ENCODE measurements at places on chromosomes 4 and X.
A peak's percentile ranks its signal among the peaks of the same experiment; 100 is the strongest.

DNA sequence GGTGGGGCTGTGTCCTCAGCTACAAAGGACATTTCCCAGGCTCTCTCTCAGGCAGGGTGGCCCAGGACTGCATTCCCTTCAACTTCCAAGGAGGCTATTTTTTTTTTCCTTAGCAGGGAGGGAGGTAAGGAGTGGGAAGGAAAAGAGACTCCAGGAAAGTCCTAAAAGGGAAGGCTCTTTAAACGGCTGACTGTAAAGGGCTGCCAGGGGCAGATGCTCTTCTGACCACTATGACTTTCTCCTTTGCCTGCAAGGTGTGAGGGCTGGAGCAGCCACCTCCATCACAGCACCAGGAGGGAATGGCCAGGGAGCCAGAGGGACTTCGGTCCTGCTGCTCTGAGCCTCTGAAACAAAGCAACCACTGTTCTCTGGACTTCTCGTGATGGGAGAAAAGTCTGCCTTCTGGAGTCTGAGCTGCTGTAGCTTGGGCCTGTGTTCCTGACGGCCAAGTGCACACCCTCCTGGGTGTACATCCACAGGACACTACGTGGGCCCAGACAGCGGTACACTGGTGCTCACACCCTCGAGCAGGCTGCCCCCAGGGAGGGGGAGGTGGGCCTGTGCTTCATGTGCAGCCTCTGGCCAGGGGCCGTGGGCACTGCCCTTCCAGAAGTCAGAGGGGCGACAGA, 17.9 kb downstream of the NAT8L start:
- no peak for DNase-seq

DNA sequence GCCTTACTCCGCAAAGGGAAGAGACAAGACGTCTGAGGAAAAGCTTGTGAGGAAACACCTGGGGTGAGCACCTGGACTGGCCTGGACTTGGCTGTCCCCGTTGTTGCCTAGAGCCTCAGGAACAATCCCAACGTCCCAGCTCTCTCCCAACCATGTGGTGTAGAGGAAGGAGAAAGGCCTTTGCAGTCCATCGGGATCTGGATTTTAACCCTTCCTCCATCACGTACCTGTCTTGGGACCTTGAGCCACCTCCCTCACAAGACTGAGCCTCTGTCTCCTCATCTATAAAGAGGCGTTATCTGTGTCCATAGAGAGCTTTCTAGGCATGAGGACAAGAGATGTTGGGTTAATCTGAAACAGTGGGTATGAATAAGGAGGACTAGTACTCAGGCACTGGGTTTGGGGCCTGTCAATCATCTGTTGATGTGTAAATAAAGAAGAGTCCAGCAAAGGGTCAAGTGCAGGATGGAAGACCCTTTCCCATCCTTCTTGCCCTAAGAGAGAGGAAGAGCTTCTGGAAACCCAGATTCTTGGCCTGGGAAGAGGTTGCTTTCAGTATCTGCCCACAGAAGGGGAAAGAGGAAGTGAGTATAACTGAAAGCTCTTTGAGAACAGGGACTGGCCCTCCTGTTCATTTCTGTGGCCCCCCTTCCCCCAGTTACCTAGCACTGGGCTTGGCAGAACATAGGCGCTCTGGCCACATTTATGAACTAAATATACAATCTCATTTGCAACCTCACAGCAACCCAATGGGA, 137.1 kb downstream of the PJA1 start:
- no peak for DNase-seq

DNA sequence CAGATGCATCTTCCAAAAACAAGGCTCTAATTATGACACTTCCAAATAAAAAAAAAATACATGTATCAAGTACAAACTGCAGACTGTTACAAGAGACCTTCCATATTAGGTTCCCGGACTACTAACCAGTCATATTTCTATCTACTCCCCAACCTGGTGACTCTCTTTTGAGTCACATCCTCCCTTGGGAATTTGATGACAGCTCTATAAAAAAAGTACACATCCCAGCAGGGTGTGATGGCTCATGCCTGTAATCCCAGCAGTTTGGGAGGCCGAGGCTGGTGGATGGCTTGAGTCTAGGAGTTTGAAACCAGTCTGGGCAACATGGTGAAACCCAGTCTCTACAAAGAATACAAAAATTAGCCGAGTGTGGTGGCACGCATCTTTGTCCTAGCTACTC, 14.9 kb downstream of the RPGR start:
- no peak for DNase-seq

DNA sequence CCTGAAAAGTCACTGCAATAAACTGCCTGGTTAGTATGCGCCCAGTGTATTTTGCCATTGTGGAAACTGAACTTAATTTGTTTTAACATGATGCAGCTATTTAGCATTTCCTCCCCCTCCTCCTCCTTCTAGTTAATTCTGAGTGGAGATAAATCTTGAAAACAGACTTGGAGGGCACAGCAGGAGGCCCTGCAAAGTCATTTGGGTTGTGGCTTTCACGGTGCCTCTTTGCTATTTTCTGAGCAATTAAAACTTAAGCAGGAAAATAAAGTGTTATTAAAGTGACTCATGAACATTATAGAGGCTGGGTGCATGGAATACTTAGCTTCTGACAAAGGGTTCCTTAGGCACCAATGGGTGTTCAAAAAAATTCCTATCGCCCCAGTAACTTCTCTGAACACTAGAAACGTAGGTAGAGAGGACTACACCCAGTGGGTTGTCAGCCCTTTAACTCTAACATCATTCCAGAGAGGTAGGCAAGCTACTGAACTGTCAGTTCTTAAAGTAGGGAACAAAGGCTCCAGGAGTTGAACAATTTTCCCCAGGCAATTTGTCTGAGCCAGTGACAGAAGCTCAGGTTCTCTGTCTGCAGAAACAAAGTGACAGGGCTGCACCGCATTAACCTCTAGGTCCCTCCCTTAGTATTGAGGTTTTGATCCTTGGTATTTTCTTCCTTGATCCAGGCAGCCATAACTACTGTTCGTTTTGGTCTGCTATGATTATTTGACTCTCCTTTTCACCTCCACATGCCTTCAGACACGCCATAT, 158.3 kb upstream of the KIT start:
- no peak for DNase-seq

DNA sequence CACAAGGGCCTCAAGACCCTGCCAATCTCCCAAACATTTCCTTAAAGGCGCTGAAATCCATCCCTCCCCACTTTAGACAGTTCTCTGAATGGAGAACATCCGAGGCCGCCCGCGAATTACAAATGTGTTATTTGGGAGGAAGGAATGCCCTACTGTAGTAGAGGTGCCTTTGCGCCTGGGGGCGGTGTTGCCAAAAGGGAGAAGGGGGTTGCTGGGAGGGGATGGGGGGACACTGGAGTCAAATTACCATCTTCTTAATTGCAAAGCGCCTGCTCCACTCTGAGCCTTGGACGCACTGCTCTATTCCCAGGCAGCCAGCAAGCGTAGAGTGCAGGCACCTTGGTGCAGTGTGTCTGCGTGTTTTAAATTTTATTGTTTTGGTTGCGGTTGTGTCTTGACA, 2.7 kb downstream of the TMEM255A start:
- DNase-seq: no peak

GRCh38 chr4:37728064-37728463, 41.9 kb upstream of the RELL1 start:
- no peak for DNase-seq

GRCh38 chr4:72893354-72894066, 176.0 kb downstream of the COX18 start:
- no peak for DNase-seq

DNA sequence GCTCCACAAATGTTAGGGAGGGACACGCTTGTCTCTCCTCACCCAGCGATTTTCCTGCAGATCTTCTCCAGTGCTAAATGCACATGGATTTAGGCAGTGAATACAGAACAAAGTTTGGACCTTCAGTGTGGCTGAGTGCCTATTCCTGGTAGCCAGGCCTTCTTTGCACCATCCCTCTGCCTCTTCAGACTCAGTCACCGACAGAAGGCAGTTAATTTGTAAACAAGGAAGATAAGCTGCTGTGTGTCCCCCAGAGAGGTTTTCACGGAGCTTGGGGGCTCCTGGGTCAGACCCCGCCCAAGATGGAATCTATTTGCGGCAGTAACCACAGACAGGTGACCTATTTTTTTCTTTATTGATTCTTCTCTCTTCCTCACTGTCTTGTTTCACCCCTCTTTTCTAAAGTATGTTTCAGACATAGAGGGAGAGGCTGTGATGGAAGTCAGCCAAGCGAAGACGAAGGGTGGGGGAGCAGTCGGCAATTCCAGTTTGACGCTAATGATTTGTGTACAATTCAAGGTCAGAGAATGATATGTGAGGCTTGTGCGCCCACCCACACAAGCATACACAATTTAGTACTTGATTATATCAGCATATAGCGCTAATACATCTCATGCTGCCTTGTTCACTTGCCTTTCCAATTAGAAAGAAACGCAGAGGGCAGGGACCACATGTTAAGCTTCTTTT, 200.8 kb downstream of the MGST2 start:
- DNase-seq: no peak

DNA sequence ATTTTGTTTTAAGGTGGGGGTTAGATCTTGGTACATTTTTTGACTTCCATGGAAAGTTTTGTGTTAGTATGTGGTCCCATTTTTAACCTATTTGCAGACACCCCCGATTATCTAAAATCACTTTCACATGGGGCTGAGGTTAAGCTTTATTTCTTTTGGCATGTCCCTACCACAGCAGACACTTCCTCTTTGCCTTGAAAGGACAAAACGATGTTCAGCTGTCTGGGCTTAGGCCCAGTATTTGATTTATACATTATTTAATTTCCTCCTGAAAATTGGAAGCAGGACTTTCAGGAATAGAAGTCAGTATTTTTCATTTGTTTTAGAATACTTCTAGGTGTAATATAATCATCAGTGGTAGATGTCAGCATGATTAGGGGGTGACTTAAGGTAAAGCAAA, 112.4 kb upstream of the SPRY1 start:
- DNase-seq: no peak

- no peak for DNase-seq
These were observed 97.0 kb upstream of the PTPN13 start for GRCh38 chr4:86497131-86497530.

- no peak for DNase-seq
These were observed 71.1 kb downstream of the PKD2 start for GRCh38 chr4:88078579-88078978.

DNA sequence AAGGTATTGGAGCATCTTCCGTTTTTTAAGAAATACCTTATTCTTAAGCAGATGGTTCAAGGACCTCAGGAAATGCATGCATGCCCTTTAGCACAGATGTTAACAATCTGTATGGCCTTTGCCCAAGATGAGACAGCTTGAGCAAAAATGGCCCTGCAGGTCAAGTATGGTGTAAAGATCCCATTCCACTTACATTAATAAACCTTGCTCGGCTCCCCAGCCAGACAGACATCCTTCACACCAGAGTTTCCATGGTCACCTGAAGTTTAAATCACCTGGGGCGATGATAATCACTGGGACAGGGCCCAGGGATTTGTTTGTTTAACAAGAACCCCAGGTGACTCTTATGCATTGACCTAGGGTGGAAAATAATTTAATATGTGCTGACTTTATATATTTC, 287.0 kb upstream of the NOCT start:
- DNase-seq: no peak

GRCh38 chrX:42131856-42132255, 208.5 kb upstream of the CASK start:
- DNase-seq: no peak

GRCh38 chr4:159902648-159903047, 799.8 kb downstream of the RAPGEF2 start:
- no peak for DNase-seq

- DNase-seq: no peak
These were observed 19.9 kb upstream of the TMEM255A start for GRCh38 chrX:120331116-120331515.

GRCh38 chrX:4825550-4825949, 1112.1 kb upstream of the PRKX start:
- no peak for DNase-seq

DNA sequence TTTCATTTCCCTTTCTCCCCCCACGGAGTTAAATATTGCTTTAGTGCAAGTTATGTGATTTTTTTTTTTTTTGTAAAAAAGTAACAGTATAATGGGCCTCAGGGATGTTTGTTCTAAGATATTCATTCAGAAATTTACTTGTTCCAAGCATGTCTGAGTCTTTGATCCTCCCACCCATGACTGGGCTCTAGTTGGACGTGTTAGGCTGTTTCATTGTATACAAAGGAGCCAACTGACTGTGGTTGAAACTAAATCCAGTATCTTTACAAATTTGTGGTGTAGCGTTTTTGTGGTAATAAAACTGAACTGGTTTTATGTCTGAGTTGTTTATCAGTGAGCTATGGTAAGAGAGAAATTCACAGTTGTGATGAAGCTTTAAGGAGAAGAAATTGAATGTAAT, 74.1 kb downstream of the DOCK11 start:
- no peak for DNase-seq

- no peak for DNase-seq
These were observed 28.1 kb downstream of the SLC16A2 start for GRCh38 chrX:74449322-74449936.

- DNase-seq: no peak
These were observed 86.0 kb upstream of the TET2 start for GRCh38 chr4:105060628-105061027.

DNA sequence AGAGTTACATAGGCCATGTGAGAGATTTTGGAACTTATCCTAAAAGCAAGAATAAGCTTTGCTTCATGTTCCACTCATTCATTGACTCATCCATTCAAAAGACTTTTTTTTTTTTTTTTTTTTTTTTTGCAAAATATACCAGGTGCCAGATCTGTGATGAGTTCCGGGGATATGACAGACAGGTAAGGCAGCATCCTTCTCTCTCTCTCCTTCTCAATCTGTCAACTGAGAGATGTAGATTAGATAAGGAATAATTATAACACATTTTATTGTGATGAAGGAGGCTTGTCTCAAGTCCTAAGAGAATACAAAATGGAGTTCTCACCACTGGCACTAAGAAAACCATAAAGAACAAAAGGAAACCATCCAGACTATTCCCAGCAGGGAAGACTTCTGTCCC, 190.2 kb upstream of the CPEB2 start:
- DNase-seq: no peak

DNA sequence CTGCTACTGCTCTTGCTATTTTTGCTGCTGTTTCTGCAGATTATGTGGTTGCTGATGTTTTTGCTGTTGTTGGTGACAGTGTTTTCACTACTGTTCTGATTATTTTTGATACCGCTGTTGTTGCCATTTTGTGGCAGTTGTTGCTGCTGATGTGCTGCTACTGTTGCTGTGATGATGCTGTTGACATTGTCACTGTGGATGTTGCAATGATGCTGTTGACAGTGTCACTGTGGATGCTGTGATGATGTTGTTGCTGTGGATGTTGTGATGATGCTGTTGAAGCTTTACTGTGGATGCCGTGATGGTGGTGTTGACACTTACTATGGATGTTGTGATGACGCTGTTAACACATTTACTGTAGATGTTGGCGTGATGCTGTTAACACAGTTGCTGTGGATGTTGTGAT, 180.3 kb downstream of the EVC2 start:
- no peak for DNase-seq

- DNase-seq: no peak
These were observed 34.6 kb upstream of the SLC9A7 start for GRCh38 chrX:46793386-46794143.

- peak; percentile 39 for DNase-seq
These were observed 1.1 kb downstream of the OGT start for GRCh38 chrX:71533851-71534561.

Data from nucleus accumbens (tissue), 56 donors.